ENCODE measurements at places on chromosomes 5 and 9.

DNA sequence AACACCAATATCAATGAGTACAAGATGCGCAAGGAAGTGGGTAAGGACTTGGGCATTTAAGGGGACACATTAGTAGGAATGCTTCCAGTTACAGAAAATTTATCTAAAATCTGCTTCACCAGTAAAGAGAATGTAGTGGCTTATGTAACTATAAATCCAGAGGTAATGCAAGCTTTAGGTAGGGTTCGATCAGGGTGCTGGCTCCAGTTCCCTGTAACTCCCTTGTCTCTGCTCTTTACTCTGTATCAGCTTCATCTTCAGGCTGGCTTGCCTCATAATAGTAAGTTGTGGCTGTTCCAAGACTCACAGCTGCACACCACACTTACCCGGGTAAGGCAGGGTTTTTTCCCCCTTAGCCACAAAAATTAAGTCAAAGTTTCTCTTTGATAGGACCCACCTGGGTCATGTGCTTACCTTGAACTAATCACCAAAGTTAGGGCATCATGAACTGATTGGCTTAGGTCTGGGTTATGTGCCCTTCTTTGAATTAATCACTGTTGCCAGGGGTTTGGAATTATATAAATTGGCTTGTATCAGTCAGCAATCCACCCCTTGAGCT lies 35.5 kb downstream of the ARHGEF37 start:
- no peak for DNase-seq

DNA sequence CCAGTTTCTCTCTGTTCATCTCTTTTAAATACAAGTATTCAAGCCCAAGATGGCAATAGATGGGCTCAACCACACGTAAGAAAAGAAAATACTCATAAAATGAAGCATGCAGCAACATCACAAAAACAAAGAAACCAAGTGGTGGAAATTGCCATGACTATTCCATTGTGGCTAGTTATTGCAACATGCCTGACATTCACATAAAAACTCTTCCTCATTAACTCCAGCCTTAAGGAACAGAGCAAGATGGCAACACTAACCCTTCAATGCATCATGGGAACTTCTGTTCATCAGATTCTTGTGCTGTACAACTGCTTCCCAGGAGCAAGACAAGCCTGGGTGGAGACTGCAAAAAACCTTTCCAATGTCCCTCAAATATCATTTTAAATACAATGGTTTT lies 1.4 kb upstream of the GLIS3 start:
- peak; percentile 70 for DNase-seq

DNA sequence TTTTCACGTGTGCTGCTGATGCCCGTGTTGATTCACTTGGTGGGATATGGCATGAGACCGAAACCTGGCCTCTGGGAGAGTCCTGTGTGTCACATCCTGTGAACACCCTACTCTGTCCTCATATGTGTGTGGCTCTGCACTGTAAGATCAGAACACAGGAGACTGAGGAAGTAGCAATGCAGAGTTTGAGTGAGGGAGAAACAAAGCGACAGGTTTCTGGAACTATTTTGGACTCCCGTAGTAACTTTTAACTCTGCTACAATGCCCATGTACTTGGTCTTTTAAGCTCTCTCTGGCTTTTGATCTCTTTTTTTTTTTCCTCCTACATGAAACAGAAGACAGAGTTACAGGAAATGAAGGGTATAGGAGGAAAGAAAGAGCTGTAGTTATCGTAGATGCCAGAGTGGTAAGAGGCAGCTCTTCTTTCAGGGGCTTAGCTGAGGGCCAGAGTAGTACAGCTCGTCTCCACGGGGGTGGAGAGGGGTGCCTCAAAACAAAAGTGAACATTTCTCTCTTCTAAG lies 26.6 kb downstream of the GRAMD2B start:
- DNase-seq, result peak; percentile 22

GRCh38 chr5:73968729-73969128 lies 342.7 kb downstream of the ARHGEF28 start:
- DNase-seq, result no peak

DNA sequence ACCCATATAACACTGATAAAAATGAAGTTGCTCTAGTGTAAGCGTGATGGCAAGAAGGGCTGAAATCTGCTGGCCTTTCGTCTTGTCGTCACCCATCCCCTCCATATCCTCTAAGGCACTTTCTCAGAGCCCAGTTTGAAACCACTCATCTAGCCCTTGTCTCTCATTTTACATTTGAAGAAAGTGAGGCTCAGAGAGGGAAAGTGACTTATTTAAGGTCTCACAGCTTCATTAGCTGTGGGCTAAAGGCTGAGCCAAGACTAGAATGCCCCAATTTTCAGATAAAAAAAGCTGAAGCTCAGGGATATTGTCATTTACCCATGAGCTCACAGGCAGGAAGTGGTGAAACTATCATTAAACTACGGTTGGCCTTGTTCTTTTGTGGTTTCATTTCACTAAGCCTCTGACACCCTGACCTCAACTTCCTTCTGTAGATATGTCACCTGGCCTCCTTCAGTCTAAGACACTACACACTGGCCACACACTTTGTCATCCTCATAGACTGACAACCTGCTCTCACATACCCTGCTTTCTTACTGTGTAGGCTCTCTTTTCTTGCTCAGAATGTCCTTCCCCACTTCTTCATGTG lies 176.7 kb upstream of the DMAC1 start:
- peak; percentile 66 for DNase-seq
